NAMALWA (cell line): ENCODE measurements at places on chromosomes 2 and 18.

DNA sequence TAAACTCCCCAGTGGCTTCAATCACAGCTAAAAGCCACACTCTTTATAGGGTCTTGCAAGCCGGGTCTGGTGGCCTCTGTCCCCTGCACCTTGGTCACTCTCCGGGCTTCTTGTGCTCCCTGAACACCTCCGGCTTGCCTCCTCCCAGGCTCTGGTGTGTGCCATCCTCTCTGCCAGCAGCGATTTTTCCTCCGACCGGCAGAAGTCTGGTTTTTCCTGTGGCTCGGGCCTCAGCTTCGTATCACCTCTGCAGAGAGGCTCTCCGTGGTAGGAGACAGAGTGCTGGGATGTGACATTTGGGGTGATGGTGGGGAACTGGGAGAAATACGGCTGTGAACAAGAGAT is 58.8 kb upstream of the HPCAL1 start:
- DNase-seq, result no peak

DNA sequence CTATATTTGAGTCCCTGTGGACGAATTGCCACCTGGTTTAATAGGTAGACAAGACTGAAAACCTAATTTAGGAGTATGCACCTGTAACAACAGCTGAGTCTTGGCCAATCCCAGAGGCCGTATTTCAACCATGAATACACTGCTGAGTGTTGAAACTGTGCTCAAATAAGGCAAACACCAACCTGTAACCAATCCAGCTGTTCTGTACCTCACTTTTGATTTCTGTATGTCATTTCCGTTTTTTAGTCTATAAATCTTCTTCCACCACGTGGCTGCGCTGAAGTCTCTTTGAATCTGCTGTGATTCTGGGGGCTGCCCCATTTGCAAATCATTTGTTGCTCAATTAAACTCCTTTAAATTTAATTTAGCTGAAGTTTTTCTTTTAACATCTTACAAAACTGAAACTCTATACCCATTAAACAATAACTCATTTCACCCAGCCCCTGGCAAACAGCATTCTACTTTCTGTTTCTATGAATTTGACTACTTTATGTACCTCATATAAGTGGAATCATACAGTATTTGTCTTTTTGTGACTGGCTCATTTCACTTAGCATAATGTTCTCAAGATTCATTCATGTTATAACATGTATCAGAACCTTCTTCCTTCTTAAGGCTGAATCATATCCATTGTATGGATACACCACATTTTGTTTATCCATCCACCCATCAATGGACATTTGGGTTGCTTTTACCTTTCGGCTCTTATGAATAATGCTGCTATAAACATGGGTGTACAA is 7.5 kb upstream of the YPEL5 start:
- peak; percentile 46 for DNase-seq

DNA sequence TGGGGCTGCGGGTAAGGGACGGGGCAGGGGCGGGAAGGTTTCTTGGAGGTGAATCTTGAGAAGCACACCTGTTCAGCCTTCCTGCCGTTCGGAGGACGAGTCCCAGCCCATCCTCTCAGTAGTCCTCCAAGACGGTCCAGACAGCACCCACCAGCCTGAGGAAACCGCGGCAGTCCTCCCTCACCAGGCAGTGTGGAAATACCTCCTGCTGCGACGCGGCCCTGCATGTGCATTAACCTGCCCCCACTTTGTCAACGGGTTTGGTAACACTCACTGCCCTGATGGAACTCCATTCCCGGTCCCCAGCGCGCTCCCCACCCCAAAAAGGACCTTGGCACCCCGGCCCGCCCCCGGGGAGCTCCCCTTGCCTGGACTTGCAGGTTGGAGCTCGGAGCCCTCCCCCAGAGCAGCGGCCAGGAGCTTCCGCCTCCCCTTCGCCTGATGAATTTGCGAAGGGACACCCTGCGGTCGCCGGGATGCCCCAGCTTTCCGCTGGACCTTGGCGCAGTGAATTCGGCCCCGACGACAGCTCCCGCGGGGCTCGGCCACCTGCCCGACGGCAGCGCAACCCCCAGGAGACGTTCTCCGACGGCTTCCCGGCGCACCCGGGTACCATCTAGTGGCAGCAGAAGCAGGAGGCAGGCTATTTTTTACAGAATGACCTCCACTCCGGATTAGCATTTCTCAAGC is 31.5 kb downstream of the ACVR1C start:
- no peak for DNase-seq

- no peak for DNase-seq
Observed at GRCh38 chr18:28152354-28152753, 24.6 kb downstream of the CDH2 start.

DNA sequence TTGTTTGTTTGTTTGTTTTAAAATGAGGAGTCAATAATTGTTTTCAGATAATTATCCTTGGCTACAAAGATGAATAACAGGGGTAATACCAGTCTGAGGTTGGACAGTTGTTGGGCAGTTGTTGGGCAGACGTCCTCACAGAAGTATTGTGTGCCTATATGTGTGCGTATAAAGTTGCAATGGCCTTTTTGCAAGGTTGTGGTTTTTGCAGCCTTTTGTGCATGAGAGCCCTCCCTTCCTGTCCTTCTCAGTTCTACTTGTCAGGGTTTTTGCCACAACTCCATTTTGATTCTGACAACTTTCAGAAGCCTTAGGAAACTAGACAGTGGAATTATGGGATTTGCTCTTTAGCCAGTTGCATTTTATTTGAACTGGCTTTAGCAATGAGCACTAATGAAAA is 6.0 kb upstream of the STK39 start:
- DNase-seq, result no peak

DNA sequence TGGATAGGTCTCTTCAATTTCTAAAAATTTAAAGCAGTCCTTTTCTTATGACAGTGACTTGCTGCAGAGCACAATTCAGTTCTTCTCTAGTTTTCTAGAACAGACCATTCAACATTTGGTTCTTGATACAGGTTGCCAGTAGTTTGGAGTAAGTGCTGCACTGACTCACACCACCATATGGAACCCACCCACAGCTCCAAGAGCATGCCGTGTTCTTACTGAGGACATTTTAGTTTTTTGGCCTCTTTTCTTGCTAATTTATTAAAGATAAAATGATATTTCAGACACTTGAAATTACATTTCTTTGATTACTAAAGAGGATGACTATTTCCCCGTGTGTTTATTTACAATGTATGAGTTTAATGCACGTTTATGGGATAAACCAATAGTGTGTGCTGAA is 120.0 kb downstream of the COL4A4 start:
- no peak for DNase-seq

GRCh38 chr2:4340536-4340935 is 637.2 kb downstream of the DCDC2C start:
- DNase-seq, result no peak

DNA sequence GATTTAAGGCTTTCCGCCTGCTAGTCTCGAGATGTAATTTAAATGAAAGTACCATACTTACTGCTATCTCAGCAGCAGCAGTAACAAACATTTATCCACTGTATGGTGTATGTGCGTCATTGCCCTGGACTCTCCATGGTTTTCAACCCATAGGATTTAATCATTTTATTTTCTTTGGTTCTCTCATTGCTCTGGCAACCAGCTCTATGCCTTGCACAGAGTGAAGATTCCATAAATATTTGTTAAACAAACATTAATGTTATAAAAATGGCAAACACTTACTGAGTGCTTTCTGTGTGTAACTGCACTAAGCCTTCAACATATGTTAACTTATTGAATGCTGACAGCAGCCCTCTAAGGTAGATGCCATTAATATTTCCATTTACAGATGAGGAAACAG is 1.3 kb upstream of the LMAN1 start:
- no peak for DNase-seq

DNA sequence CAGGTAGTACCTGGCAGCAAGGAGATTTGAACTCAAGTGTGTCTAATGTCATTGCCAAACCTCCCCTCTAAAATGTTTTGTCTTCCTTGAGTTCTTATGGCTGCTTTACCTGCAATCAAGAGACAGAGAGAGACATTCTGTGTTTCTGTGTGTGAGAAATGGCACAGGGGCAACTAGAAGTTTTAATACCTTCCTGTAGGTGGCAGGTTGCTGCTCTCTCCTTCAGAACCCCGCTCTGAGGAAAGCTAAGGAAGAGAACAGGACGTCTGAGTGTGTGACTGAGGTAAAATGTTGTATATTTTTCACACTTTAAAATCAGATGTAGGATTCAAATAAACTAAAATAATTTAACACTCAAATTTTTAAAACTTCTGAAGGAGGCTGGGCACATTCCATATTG is 19.2 kb downstream of the DTNA start:
- DNase-seq, result peak; percentile 60

- DNase-seq, result no peak
Observed at GRCh38 chr2:36993841-36994620, 27.7 kb upstream of the STRN start.

DNA sequence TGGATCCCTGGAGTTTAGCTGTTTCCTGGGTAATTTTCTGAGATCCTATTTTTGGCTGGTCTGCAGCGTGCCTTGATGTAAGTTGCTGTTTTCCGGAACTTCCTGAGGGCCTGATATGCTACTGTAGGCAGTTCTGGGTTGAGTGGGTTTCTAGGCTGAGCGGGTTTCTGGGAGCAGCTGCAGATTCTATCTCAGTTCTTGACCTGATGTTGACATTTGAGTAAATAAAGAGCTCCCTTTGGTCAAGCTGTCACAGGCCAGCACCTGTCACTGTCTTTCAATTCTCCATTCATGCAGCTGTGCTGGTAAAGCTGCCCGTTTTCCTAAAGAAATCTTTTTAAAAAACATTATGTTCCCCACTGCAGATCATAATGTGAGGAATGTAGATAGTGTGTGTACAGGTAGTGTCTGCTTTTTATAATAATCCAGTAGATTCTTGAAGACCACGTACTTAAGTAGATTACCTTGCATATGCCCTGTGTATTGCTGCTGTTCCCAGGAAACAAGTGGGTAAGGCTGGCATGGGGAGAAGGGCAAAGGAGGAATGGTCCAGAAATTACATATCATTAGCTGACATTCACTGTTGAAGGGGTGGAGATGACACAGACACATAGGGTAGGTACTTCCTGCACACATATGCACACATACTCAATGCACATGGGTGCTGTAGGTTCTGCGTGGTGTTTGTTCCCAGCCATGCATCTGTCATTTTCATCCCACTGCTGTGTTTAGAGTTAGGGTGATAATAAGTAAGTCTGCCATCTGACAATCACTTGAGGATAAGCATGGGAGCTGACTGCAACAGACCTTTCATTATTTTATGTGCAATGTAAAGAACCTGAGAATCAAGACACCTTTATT is 25.9 kb downstream of the CD28 start:
- no peak for DNase-seq

- no peak for DNase-seq
Observed at GRCh38 chr2:66866331-66867062, 431.6 kb downstream of the MEIS1 start.

- no peak for DNase-seq
Observed at GRCh38 chr2:170106102-170106840, 71.7 kb upstream of the MYO3B start.

DNA sequence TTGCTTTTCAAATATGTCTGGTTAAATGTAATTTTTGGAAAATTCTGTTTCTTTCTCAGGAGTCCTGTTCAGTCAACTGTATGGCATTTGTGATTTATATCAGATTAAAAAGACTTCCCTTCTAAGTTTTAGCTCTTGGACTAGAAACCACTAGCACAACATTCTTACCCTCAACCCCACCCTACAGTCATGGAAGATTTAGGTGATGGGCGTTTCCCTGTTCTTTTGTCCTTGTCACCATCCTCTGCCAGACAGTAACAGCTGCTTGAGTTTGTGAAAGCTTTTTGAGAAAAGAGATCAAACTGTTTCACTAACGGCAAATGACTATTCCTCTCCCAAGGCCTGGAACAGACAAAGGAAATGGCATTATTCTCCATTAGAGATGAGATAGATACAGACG is 31.8 kb downstream of the SERPINB5 start:
- DNase-seq, result no peak
